ENCODE measurements at places on chromosomes 7 and 10.

DNA sequence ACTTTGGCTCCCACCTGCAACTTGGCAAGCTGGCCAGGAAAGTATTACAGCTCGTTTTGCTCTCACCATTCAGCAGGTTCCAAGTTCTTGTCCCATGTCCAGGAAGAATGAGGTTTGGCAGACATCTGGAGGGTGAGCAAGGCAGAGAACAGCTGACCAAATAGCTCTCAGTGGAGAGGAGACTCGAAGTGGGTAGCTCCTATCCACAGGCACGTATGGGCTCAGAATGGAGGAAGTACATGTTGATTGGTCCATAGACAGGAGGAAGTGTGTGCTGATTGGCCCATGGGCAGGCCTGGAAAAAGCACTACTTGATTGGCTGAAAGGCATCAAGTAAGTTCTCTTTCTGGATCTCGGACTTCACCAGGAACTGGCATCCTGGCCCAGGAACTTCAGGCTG, 3.0 kb upstream of the NCAPG2 start:
- no peak for DNase-seq

DNA sequence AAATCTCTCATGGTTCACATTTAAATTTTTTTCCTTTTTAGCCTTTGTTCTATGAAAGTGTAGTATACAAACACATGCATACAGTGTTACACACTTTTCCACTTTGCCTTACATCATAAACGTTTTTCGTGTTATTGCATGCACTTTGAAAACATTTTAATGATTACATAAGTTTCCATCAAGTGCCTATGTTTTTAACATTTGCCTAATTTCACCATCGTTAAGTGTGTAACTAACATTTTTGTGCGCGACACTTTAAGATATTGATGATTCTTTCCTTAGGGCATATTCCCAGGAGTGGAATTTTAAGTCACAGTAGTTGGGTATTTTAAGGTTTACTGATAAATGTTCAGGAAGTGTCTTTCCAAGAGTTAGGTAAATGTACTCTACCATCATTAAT, 1.5 kb upstream of the FRAT2 start:
- no peak for DNase-seq

- DNase-seq = no peak
These were observed 208.6 kb upstream of the GALNT17 start for GRCh38 chr7:70923181-70923845.

GRCh38 chr7:17552952-17553351, 254.5 kb downstream of the AHR start:
- DNase-seq = no peak

DNA sequence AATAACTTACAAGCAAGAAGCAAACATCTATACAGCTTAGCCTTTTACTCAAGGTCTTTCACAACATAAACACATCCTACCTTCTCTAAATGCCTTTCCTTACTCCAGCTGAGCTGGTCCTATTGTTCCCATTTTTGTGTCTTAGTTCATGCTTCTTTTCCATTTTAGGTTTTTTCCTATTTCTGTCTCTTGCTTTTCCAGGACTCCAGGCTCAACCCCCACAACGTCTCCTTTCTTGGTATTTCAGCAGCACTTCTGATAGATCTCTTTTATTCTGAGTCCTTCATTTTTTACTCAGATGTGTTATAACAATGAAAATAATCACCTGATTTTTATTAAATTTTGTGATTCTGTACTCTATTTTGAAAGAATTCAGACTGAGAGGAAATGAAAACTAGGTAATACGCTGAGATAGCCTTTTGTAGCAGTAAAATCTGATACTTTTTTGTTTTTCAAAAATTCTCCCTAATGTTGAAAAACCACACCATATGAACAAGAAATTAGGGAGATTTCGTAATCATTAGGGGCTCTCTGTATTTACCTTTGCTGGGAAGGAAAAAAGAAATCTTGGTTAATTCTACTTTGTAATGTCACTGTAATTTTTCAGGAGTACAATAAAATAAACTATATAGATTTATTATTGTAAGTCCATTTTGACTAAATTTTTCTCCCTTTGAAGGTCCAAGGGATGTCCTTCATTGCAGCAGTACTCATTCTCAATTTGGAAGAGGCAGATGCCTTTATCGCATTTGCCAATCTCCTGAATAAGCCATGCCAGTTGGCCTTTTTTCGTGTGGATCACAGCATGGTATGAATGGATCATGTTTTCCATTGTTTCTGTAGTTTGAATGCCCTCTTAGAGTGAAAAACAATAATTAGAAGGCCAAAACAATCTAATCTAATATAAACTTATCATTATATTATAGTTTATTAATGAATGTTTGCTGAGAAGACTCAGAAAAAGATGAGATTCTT, 24.0 kb upstream of the HELLS start:
- no peak for DNase-seq

All from NCI-H1417 (cell line).